ENCODE measurements at places on chromosomes 16 and 17. TPM values are rescaled to one million over a fixed set of nuclear protein-coding genes. Genes with fewer than 3 reads are reported as not detected.

DNA sequence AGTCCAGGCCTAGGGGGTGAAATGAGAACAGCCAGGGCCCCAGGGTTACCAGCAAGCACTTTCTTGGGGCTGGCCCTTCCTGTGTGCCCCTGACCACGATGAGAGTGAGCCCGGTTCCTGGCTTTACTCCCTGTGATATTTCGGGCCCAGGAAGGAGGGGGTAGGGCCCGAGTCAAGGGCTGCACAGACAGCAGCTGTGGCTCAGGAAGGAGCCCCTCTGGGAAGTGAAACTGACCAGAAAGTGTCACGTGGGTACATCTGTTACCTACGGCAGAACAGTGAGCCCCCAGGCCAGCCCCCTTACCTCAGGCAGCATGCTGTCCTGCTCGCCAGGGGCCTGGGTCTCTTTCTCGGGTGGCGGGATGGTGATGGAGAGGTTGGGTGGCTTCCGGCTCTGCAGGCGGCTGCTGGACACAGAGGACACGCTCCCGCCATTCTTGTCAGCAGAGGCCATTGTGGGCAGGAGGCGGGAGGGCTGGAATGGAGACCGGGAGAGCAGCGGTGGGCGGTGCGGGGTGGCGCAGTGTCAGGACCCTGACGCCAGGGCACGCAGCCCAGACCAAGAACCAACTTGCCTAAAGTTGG, 13.8 kb downstream of the AANAT start:
- DNase-seq, result no peak

DNA sequence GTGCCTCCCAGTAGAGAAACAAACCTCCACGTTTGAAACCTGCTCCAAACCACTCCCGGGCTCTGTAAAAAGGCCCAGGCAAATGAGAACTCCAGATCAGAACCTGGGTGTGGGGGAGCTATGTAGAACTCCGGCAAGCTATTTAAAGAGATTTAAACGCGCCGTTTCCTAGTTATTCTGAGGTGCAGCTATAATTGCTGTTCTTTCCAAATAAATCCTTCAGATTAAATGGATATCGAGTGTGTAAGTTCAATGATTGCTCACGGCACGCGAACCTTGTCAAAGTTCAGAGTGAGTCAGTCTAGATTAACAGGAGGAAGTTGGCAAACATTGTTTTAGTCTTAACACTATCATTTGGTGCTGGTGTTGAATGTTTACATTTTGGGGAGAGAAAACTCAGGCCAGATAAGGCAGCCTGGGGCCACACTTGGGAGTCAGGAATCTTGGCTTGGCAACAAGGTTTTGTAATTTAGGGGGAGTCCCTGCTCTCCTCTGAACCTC, 92.9 kb upstream of the SALL1 start:
- peak; percentile 84 for DNase-seq

MYLK3 gene
- not detected for total RNA-seq

GRCh38 chr17:20059728-20060188, 50.6 kb downstream of the SPECC1 start:
- peak; percentile 70 for DNase-seq

- DNase-seq, result no peak
Observed at GRCh38 chr17:4548061-4548461, 7.1 kb downstream of the MYBBP1A start.

BAHCC1 gene
- 0.69 TPM for total RNA-seq

- DNase-seq, result no peak
Observed at GRCh38 chr17:73031472-73031871, 61.0 kb downstream of the SLC39A11 start.

- no peak for DNase-seq
Observed at GRCh38 chr17:40129498-40129897, 7.7 kb downstream of the MSL1 start.

KRTAP4-4 gene
- total RNA-seq, result not detected

- no peak for DNase-seq
Observed at GRCh38 chr17:8362651-8363332, 13.7 kb downstream of the KRABD2 start.

DNA sequence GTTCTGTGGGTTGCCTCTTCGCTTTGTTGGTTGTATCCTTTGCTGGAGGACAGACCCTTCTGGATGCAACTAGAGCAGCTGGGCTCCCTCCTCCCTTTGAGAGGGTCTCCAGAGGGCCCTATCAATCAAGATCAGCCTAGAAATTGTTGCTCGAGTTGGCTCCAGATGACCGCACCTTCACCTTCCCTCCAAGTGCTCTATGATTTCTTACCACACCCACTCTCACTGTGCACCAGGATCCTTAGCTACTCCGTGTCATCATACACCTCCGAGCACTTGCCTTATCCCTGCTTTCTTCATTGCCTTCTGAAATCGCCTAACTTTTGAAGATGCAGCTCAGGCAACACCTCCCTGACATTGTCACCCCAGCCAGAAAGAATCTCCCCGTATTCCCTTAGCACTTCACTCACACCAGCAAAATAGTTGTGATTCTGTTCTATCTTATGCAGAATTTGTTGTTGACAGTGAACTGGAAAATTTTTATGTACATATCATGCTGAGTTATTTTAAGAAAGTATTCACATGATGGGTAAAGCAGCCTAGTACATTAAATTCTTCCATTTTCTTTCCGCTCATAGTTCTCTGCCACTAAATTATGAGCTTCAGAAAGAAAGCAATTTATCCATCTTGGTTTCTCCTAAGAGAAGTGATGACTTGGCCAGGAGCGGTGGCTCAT, 52.9 kb downstream of the ABAT start:
- no peak for DNase-seq

CDH5 gene
- total RNA-seq, result 0.87 TPM

TPSD1 gene
- not detected for total RNA-seq

GRCh38 chr16:62712566-62712965, 676.3 kb upstream of the CDH8 start:
- DNase-seq, result no peak

ALDH3A2 gene
- 37.6 TPM for total RNA-seq

- DNase-seq, result no peak
Observed at GRCh38 chr16:17921357-17921978, 415.1 kb downstream of the NPIPA8 start.

DNA sequence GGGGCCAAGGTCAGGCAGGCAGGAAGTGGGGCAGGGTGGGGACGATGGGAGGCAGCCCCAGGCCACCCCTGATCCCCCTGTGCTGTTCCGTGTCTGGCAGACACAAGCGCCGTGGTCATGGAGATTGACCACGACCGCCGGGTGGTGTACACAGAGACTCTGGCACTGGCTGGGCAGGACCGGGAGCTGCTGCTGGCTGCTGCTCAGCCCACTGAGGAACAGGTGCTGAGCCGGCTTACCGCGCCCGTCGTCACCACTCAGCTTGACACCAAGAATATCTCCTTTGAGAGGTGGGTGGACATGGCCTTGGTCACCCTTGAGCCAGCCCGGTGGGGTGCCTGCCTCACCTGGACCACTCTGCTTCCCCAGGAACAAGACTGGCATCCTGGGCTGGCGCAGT, 13.7 kb downstream of the CORO6 start:
- DNase-seq, result no peak

DNA sequence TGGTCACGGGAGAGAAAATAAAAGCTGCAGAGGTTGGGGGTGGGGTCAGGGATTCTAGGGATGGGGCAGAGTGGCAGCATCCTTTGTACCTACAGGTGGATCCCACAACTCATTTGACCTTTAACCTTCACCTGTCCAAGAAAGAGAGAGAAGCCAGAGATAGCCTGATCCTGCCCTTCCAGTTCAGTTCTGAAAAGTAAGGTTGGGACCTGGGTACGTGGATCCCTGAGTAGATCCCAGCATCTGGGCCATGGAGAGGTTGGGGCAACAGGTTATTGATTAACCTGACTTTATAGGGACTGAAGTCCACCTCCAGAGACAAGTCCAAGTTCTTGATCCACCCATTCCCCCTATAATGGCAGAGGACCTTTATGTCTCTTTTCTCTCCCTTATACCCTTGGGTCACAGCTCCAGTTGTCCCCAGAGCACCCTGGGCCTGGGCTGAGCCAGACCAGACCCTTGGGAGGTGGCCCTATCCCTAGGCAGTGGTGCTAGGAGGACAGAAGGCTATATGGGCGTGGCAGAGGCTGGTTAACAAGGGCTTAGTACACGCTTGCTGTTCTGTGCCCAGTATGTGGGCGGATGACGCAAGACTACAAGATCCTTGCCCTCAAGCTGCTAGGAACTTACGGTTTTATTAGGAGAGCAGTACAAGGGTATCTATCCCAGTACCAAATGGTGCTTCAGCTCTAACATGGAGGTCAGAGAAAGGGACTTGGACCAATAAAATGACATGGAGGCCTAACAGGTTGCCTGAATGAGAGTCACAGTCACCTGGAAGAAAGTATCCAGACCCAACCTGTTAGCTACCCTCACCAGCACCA, 3.3 kb downstream of the CLDN7 start:
- DNase-seq, result peak; percentile 86

DNA sequence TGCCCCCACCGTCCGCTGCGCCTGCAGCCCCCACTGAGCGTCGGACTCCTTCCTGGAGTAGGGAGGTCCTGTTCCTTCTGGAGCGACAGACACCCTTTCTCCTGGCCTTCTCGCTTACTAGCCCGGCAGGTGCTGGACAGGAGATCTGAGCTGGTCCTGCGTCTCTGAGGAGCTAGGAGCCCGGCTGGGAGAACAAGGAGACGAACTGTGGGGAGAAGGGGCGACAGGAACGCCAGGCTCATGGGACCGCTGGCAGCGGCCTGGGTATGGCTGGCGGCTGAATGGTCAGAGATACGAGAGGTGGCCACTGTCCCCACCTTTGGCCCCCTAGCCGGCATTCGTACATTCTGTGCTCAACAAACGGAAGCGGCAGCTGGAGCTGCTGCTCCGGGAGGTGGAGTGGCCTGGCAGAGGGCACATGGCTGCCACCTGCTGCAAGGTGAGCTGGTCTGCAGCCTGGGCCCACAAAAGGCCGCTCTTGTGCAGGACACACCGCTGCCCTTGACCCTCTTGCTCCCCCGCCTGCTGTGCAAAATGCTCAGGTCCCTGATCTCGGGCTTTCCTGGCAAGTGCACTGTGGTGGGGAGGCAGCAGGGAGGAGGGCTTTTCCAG, 2066.7 kb downstream of the TP53TG3F start:
- no peak for DNase-seq
